ENCODE measurements at places on chromosomes 6 and 20.

- no peak for DNase-seq
Measured at GRCh38 chr6:142883011-142883410, 62.0 kb downstream of the HIVEP2 start.

DNA sequence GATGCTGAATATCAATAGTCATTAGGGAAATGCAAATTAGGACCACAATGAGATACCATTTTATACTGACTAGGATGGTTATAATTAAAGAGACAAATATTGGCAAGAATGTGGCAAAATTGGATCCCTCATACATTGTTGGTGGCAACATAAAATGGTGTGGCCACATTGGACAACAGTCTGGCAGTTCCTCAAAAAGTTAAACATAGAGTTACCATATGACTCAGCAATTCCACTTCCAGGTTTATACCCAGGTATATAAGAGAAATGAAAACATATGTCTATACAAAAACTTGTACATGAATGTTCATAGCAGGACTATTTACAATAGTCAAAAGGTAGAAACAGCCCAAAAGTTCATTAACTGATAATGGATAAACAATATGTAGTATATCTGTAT, 2.0 kb upstream of the CRIP3 start:
- no peak for DNase-seq

DNA sequence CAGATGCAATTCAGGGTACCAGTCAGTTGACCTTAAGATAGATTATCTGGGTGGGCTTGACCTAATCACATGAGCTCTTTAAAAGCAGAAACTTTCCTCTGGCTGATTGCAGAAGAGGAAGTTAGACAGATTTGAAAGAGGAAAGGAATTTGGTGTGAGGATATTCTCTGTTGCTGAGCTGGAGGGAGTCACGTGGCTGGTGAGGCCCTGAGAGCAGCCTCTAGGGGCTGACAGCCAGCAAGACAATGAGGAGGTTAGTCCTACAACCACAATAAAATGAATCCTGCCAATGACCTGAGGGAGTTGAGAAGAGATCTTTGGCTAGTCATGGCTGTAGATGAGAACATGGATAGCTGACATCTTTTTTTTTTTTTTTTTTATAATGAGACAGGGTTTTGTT, 87.0 kb upstream of the B3GAT2 start:
- no peak for DNase-seq

- DNase-seq: no peak
Measured at GRCh38 chr6:134584847-134585516, 267.1 kb upstream of the SGK1 start.

- no peak for DNase-seq
Measured at GRCh38 chr6:55033016-55033546, 141.2 kb upstream of the HCRTR2 start.

All from epithelial cell of prostate (primary cell).